ENCODE measurements at places on chromosomes 3 and 15.

DNA sequence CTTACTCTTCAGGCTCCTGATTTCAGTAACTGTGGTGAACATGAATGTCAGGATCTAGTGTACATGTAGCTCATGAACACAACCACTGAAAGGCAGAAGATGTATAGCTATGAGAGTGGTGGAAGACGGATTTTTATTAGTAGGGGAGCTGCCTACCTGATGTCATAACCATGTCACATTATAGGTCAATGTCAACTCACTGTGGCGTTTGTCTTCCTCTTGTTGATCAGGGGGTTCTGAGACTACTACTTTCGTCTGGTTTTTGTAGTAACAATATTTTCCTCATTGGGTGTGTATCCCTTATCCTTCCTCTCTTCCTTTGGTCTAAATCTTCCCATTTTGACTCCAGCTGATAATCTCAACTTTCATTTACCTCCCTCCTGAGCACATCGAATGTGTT is 7.3 kb downstream of the UNC13C start:
- DNase-seq, result no peak

DNA sequence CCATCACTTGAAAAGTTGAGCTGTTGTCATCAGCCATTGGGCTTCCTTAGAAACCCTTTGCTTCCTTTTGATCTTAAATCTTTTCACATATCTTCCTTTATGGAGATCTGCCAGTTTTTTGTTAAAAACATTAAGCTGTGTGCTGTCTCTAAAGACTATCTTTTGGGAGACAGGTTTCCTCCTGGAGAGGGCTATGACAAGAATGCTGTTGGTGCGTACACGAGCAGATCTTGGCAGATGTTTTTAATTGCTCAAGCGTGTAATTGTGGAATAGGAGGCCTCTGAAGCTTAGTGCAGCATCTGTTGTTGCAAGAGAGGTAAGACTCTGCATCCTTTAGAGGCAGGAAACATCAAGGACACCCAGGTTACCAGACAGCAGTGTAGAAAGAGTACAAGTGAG is 56.8 kb downstream of the PHLDB2 start:
- no peak for DNase-seq

DNA sequence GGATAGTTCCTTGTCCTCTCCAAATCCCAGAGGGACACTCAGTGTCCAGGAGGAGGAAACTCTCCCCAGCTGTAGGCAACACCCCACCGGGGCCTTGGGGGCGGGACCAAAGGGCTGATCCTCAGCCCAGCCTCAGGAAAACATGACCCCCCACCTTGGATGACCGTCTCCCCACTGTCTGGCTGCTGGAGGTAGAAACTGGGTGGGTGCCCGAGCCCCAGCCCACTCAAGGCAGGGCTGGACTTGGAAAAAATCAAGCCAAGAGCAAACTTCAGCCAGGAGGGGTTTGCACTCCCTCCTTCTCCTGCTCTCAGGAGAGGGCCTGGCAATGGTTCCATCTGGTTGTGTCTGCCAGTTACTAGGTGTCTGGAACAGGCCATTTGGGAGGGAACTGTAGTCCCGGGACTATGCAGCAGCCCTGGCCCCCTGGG is 3.6 kb upstream of the RASL12 start:
- DNase-seq, result no peak

DNA sequence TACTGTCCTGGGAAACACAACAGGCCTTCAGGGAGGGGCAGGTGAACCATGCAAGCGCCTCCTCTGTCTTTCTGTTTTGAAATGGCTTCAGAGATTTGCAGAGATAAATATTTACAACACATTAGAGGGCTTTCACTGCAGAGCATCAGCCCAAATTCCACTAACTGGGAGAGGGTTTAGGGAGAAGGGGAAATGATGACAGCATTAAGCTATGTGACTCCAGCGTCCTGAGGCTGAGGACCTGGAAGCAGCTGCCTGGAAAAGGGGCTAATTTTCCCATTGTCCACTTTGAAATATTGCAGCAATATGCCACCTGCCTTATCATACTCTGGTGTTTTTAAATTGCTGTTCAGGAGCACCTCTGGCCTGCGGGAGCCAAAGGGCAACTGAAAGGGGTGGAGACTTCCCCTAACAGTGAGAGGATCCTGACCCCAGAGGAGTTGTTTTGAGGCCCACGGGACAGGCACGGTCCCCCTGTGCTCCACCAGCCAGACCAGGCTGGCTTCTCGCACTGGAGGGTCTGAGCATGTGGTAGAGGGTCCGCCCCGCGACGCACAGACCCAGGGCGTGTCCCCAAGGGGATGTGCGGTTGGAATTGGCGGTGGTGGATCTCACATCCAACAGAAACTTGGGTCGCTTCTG is 110.6 kb downstream of the XXYLT1 start:
- DNase-seq, result no peak

GRCh38 chr3:134375582-134376384 is 1.5 kb upstream of the AMOTL2 start:
- DNase-seq, result no peak

DNA sequence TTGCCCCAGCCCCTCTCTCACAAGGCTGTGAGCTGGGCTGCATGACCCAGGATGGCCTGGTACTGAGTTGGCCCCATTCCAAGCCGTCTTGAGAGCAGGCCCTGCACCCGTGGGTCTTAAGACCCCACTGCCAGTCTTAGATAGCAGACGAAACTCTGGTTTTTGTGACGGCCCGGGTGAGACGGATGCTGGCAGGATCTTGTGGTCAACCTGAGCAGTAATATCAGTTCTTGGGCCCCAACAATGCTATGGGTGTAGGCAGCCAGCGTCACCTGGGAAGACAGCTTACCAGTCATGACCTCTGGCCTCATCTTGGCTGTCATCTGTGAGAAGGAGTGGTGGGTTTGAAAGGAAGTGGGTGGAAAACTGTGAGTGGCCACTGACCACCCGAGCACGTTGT is 305.8 kb downstream of the ARRDC4 start:
- DNase-seq, result no peak

DNA sequence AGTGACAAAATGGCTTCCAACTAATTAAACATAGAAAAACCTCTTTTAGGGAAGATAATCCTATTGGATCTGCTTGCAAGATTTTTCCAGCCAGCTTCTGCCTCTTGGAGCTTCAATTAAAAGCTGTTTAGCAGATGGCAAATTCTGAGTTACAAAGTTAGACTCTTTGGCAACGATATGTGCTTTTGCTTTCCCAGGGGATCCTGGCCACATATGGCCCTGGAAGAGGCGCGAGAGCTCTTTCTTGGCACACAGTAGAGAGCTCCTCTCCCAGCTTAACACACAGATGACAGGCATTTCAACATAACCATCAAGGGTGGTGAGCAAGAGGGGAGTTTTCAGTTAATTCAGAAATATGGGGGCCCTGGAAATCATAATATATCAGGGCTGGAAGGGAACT is 41.6 kb upstream of the GALNT15 start:
- no peak for DNase-seq

DNA sequence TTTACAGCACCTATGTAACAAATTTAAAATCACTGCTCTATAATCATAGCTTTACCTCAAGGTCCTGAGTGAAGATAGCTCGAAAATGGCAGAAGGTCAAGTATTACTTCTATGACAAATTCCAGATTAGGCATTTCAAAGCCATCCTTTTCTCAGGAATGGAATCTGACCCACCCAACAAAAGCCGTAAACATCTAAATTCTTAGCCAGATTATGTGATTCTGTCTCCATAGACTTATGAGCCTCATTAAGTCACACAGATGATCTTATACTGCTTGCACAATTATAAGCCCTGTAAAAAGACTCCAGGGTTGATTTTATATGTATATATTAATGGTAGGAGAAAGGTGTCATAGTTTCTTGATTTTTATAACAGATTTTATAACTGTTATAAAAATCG is 56.9 kb downstream of the CEP152 start:
- no peak for DNase-seq

- no peak for DNase-seq
These were observed 159.2 kb downstream of the CHST2 start for GRCh38 chr3:143278721-143279120.

DNA sequence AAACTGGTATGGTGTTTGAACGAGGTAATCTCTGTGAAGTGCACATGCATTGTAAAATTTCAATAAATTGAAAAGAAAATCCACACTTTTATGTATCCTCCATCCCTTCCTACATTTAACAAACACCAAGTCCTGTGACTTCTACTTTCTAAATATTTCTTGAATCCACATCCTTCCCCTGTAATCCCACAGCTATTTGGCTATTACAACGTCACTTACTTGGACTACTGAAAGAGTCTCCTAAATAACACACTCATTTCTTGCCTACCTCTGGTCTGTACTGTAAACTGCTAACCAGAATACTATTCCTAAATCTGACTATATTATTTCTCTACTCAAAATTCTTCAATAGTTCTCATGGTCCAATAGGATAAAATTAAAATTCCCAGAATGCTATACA is 176.1 kb downstream of the NEK10 start:
- no peak for DNase-seq

- no peak for DNase-seq
These were observed 56.0 kb upstream of the LCTL start for GRCh38 chr15:66621491-66622467.

- no peak for DNase-seq
These were observed 23.4 kb upstream of the GALNT15 start for GRCh38 chr3:16151109-16151508.

All from stimulated activated CD8-positive, alpha-beta memory T cell treated with anti-CD3 and anti-CD28 coated beads, Interleukin-15, amount 100 ng/mL, for 48 hours (primary cell).